ENCODE measurements at places on chromosomes 1 and 21. TPM values are rescaled to one million over a fixed set of nuclear protein-coding genes. Genes with fewer than 3 reads are reported as not detected.

- no peaks in the 10 kb centered on the region for H3K36me3 ChIP-seq
- DNase-seq: peak; percentile 72
- no peaks in the 10 kb centered on the region for H3K4me1 ChIP-seq
Observed at GRCh38 chr1:48246727-48247126, 24.2 kb downstream of the SLC5A9 start.

The HCRTR1 gene
- not detected for total RNA-seq

DNA sequence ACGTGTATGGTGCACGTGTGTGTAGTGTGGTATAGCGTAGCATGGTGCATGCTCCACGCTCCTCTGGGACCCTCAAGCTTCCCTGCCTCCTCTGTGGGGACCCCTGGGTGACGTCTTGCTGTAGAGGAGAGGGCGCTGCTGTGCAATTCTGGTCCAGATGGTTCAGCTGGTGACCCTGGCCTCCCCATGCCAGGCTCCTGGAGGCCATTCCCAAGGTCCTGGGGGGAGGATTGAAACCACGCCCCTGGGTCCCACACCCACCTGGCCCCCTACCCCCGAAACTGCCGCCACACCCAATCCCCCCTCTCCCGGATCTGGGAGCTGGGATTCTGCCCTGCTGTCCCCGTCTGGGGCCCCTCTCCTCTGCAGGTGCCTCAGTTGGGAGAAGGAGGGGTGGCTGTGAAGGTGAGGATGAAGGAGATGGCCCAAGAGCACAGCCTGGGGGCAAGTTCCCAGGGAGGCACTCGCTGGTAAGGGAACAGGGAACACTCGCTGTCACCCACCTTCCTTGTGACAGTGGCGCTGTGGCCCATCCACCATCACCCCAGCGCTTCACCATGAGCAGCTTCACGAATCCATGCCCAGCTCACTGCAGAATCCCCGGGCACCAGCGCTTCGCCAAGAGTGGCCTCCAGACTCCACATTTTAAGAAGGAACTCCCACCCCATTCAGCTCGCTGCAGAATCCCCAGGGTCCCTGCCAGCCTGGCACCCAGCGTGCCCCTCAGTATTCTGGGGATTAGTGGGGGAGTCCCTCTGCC, 38.0 kb downstream of the WDR4 start:
- no peak for DNase-seq
- no peak overlapping the region for H3K4me3 ChIP-seq
- peaks cover 23% of the 10 kb centered on the region for H3K36me3 ChIP-seq
- H3K4me1 ChIP-seq: no peaks in the 10 kb centered on the region
- H3K27ac ChIP-seq: no peak overlapping the region

The KLHDC7A gene
- 6.5 TPM for total RNA-seq

DNA sequence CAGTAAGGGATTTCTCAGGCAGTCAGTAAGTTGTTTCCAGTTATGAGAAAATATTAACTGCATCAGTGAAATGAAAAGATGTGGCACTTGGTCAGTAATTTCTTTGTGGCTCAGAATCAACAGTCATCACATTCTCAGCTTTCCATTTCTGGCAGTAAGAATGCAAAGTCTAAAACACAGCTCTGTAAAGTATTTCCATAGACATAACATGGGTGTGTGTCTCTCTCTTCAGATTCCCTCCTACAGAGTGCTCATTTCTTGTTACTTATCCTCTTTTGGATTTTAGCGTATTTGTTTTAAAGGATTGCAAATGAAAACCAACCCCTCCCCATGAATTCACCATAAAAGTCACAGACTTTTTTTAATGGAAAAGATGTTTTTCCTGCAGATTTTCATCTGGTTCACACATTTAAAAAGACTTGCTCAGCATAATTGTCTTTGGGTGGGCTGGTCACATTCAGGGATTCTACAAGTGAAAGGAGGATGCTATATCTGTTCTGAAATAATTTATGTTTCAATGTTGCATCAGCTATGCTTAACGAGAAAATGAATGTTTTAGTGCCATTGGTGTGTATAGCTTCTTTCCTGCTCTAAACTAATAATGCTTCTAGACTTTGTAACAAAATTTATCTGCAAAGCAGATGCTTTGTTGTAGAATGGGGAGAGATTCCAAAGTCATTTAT, 34.6 kb upstream of the CD55 start:
- H3K27me3 ChIP-seq: no peaks in the 10 kb centered on the region
- no peaks in the 10 kb centered on the region for H3K36me3 ChIP-seq
- H3K4me3 ChIP-seq: no peak overlapping the region
- no peaks in the 10 kb centered on the region for H3K4me1 ChIP-seq

DNA sequence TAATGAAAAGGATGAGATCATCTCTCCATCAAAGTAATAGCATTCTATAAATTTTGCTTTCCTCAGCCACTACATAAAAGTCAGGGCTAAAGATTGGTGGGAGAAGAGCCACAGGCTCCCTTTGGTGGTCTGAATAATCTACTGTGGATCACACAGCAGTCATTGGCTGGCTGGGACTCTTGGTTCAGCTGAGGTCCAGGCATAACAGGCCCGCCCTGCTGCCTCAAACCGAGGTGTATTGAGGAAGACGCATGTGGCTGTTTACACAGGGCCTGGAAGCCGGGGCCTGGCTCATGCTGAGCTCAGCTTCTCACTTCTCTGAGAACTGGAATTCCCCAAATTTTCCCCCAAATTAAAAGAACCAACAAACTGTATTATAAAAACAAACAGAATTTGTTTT, 139.2 kb downstream of the PTPRC start:
- H3K36me3 ChIP-seq: no peaks in the 10 kb centered on the region
- no peaks in the 10 kb centered on the region for H3K27me3 ChIP-seq
- H3K4me3 ChIP-seq: no peak overlapping the region
- peak; percentile 32 for DNase-seq
- no peaks in the 10 kb centered on the region for H3K4me1 ChIP-seq

- H3K36me3 ChIP-seq: no peaks in the 10 kb centered on the region
- no peaks in the 10 kb centered on the region for H3K27me3 ChIP-seq
- H3K27ac ChIP-seq: no peak overlapping the region
- H3K4me1 ChIP-seq: no peaks in the 10 kb centered on the region
- DNase-seq: peak; percentile 40
Observed at GRCh38 chr1:30406996-30407864, 316.2 kb downstream of the MATN1 start.

DNA sequence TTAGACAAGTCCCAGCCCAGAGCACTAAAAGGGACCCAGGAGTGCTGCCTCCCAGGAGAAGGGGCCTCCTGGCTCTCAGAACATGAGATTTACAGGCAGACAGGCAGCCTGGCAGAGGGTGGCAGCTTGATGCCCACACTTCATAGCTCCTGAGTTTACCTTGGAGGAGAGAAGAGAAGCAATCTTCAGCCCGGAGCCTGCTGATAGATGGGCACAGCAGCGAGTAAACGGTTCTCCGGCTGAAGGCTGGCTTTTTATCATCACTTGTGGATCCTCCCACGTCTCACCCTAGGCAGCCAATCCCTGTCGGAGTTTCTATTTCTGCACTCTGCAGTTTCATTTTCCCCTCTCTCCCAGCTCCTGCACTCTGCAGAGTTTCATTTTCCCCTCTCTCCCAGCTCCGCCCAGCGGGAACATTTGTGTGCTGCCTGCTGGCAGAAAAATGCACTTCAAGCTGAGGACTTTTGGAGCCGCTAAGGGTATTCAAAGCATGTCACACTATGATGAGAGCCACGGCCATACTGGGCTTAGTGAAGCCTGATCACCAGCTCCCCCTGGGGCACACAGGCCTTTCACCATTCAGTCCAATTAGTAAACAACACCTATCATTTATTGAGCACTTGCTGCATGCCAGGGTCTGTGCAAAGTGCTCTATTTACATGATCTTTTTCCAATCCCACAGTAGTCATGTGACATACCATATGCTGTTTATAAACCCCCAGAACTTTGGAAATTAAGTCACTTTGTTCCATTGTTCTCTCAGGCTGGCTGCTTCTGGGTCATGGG, at the start of gene IFI6:
TSS of gene IFI6 (minus strand) at position 229 of the 786 bp plus-strand sequence. CDS start 2,878 bp downstream, outside the sequence.
- no peaks in the 10 kb centered on the region for H3K27me3 ChIP-seq
- H3K4me3 ChIP-seq: peak within 1 kb of the TSS; percentile 39
- no peaks in the 10 kb centered on the region for H3K4me1 ChIP-seq

GRCh38 chr1:211832661-211833060, 2.1 kb upstream of the LPGAT1 start:
- H3K4me1 ChIP-seq: peaks cover 17% of the 10 kb centered on the region
- H3K4me3 ChIP-seq: no peak overlapping the region
- no peak for DNase-seq
- H3K27me3 ChIP-seq: no peaks in the 10 kb centered on the region
- H3K36me3 ChIP-seq: no peaks in the 10 kb centered on the region
- no peak overlapping the region for H3K27ac ChIP-seq

DNA sequence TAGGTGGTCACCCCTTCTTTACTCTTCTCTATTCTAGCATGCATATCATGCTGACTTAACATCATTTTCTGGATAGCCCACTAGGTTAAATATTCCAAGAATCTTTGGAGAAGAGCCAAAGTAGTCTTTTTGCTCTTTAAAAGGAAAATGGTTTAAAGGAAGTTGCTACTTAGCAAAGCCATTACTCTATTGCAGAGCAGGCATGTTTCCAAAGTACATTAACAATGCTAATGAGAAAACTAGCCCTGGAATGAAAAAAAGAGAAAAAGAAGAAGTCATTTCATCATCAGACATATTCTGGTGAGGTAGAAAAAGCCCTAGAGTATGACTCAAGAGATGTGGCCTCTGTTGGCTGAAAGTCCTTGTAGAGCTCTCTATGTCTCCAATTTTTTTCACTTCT, 74.0 kb downstream of the NUF2 start:
- no peaks in the 10 kb centered on the region for H3K36me3 ChIP-seq
- no peak overlapping the region for H3K27ac ChIP-seq
- no peaks in the 10 kb centered on the region for H3K27me3 ChIP-seq
- DNase-seq: no peak
- no peak overlapping the region for H3K4me3 ChIP-seq

DNA sequence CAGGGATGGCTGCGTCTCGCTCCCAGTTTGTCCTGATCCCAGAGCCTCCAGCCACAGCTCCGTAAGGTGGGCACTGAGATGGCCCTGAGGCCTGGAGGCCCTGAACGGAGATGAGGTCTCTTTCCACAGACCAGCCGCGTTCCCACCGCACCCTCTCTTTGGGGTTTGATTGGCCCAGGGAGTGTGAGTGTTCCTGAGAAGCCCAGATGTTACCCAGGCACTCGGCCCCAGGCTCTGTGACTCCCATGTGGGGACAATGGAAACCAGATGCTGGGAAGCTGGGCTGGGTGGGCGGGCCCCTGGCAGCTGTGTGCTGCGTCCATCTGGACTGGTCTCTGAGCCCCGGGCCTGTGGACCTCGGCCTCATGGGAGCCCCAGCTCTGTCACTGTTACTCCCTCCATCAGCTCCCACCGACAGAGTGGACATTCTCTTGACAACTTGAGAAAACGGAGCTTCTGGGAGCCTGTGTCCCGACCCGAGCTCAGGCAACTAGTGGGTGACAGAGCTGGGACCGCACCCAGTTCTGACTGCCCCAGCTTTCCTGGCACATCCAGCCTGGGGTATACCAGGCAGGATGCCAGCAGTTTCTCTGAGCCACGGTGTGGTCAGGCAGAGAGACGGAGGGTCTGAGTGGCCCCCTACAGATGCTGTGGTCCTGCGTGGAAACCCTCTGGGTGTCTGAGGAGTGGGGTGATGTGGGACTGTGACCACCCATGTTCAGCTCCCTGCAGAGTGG, 9.8 kb upstream of the COL6A1 start:
- H3K4me1 ChIP-seq: no peaks in the 10 kb centered on the region
- no peak for DNase-seq
- H3K36me3 ChIP-seq: no peaks in the 10 kb centered on the region
- H3K27me3 ChIP-seq: no peaks in the 10 kb centered on the region

The KCNK1 gene
- total RNA-seq: 4.6 TPM

GRCh38 chr1:31421371-31422040, 8.5 kb downstream of the SERINC2 start:
- no peaks in the 10 kb centered on the region for H3K36me3 ChIP-seq
- H3K4me1 ChIP-seq: no peaks in the 10 kb centered on the region
- no peaks in the 10 kb centered on the region for H3K27me3 ChIP-seq
- no peak for DNase-seq
